GF-D8 (cell line): ENCODE measurements at places on chromosomes 12 and 14.

DNA sequence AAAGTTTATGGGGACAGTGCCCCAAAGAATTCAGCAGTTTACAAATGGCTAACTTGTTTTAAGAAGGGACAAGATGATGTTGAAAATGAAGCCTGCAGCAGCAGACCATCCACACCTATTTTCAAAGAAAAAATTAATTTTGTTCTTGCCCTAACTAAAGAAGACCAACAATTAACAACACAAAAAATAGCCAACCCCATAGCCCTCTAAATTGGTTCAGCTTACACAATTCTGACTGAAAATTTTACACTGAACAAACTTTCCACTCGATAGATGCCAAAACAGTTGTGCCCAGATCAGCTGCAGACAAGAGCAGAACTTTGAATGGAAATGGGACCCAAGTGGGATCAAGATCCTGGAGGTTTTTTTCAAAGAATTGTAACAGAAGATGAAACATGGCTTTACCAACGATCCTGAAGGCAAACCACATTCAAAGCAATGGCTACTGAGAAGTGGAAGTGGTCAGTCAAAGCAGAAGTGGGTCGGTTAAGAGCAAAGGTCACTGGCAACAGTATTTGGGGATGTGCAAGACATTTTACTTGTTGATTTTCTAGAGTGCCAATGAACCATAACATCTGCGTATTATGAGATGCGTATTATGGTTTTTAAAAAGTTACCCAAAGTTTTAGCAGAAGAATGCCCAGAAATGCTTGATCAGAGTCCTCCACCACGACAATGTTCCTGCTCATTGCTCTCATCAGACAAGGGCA is 30.0 kb downstream of the SLC39A9 start:
- DNase-seq: peak; percentile 40

DNA sequence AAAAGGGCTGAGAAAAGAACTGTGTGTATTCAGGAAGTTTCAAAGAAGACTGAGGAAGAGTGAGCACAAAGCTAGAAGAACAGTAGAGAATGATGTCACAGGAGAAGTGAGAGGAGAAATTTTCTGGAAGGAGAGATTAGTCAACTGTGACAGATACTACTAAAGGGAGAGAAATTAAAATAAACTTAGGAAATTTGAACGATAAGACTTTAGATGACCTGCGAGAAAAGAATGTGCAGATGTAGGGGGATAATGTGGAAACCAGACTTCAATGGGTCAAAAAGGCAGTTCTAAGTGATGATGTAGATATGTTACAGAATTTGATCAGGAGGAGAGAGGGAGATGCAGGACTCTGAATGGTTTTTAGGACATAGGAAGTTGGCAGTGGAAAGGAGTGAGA is 287.4 kb downstream of the SYT1 start:
- no peak for DNase-seq

DNA sequence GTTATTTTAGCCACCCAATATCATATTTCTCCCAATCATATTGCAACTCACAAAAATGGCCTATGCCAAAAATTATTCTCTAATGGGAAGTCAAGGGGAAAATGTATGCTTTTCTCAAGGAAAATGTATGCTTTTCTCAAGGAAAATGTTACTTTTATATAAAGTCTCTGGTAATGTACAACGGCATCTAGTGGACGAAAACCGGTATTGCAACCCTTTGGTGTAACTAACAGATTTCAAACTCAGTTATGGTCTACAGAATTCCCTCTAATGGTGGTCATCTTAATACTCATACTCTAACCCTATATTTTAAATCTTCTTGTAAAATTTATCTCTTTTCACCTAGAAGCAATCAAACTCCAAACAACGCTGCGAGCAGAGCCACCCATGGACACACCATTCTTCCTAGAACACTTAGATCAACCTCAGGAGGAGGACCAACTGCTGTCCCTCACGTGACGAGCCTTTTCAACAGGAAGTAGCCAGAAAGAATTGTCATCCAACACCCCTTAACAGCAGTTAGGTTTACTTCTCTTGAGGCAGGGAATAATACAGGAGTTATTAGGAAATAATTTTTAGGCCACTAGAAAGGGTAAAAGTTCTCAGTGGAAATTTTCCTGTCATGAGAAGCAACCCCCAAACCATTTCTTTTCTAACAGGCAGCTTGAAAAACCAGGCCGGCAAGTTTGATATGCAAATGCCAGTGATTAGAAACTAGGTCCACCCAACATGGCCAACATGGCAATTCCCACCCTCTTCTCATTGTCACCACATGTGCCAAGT is 20.1 kb downstream of the APOBEC1 start:
- no peak for DNase-seq

DNA sequence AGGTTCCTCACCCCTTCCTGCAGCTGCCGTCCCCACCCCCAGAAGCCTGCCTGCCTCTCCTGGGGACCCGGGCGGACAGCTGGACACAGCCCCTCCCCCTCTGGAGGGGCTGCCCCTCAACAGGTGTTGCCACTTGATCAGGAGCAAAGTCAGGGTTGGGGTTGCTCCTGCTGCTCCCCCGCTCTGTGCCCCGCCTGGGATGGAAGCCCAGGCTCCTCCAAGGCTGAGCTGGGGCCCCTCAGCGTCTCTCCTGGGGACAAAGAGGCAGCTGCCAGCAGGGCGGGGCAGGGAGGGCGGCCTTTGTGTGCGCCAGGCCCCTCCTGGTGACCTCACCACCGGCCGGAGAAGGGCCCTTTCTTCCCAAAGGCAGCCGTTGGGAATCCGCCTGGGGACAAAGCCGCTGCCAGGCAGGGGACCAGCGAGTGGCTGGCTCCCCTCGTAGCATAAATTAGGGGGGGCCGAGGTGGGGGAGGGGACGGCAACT is 13.7 kb downstream of the TRMT61A start:
- DNase-seq: no peak

GRCh38 chr12:27906658-27907473 is 65.7 kb downstream of the PTHLH start:
- no peak for DNase-seq

- DNase-seq: no peak
These were observed 229.1 kb upstream of the OR4E1 start for GRCh38 chr14:21902561-21903181.

- DNase-seq: peak; percentile 78
These were observed 1.7 kb downstream of the LMBR1L start for GRCh38 chr12:49108958-49109404.

GRCh38 chr12:92458996-92459395 is 243.8 kb upstream of the PLEKHG7 start:
- DNase-seq: no peak

DNA sequence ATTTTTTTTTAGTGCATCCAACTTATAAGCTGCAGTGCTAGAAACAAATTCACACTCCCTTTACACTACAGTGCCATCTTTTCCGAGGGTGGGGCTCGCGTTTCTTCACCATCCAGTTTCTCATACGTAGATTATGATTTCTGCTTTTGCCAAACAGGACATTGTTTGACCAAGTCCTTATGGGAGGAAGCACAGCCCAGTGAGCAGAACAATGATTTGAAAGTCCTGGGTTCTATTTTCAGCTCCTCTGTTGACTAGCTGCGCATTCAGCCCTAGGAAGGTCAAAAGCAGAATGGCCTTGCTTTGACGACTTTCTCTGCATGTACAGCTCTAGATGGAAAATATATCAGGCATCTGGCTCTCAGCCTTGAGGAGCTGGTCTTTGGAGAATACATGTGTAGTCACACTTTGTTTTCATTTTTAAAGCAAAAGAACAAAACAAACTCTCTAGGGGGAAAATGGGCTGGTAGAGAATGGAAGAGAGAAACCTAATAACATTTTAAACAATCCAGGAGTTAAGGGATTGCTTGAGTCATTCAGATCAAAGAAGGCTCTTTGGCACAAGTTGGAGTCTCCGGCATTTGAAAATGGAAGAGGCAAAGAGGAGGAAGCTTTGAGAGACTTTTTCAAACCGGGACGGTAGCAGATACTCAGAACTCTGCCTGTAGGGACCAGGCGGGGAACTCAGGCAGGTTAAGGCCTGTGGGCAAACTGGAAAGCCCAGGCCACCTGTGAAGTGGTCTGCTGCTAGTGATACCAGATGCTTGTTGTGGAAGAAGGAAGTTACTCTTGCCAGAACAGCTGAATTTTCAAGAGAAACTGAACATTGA is 257.3 kb upstream of the PLEKHG7 start:
- no peak for DNase-seq

DNA sequence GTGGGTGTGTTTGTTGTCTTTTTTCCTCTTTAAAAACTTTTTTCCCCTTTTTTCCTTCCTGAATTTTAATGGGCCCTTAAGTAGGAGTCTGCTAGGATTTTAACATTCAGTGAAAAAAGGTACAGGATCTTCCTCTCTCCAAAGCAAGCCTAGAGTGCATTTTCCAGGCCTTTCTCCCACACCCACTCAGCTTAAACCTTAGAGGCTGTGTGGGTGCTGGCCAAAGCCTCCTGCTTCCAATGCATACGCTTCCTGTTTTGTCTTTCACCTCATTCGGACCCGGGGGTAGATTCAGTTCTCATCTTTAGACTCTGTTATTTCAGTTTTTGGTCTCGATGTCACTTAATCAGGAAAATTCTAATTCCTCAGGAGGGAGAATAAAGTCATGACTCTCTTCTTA is 51.2 kb downstream of the TMEM30B start:
- DNase-seq: no peak

DNA sequence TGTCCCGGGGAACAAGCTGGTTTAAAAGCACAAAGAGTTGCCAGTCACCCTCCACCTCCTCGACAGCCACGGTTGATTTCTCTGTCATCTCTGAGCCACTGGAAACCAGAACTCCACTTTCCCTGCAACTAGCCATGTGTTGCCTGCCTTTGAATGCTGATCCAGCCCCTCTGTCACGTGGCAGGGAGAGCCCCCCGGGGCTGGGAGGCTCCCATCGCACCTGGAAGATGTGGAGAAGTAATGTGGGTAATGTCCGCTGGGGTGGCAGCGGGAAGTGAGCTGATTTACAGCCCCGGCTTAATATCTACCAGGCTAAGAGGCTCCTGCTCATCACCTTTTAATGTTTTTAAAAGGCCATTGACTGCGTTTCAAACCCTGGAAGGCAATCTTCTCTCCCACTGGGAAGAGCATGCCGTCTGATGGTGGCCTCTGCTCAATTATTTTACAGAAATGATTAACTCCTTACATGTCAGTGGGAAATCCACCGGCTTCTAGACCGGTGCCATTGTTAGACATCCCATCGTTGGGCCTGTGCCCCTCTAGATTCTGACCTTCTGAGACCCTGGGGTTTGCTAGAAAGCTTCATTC is 7.4 kb downstream of the PRIMA1 start:
- DNase-seq: no peak

GRCh38 chr14:91059576-91060350 is 678 bp downstream of the RPS6KA5 start:
- no peak for DNase-seq

- DNase-seq: no peak
These were observed 6.4 kb upstream of the CFAP251 start for GRCh38 chr12:121911824-121912585.

- DNase-seq: peak; percentile 23
These were observed 23.6 kb downstream of the HSP90AA1 start for GRCh38 chr14:102063109-102063807.

DNA sequence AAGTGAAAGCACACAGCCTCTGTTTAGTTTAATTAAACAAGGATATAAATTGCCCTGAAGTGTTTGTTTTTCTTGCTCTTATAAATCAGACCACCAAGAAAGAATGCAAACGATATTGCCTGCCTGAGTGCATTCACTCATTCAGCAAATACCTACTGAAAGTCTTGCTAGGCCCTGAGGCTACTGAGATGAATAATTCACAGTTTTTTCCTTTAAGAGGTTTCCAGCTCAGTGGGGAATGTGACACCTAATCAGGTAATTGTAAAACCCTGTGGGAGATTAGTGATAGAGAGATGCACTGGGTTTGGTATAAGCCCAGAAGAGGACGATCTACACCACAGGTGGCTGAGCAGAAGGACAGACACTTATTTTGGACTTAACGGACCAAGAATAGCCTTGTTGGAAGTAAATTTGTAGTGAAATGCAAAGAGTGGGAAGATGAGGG is 151.4 kb downstream of the SLC35F4 start:
- no peak for DNase-seq

- DNase-seq: no peak
These were observed 222.2 kb upstream of the TMEM260 start for GRCh38 chr14:56357428-56357827.

- no peak for DNase-seq
These were observed 28.3 kb upstream of the FZD10 start for GRCh38 chr12:130133851-130134562.

DNA sequence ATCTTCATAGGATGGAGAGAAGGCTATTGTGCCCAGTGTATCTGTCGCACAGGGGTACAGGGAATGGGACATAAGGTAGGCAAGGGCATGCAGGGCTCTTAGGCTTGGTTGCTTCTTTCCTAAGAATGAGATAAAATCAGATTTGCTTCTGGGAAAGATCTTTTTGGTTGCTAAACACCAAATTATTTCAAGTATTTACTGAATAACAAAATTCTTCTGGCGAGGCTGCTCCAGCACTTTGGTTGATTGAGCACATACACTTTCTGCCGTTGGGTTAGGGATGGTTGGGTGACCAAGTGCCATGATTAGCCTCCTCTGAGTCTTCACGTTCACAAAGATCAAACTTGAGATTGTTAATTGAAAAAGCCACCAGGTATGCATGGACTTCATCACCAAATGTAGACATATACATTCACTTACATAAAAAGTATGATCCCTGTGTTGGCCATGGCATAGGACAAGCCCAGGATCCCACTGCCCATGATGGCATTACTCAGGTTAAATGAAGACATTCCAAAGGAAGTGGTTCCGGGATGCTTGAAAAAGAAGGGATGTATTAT is 38.2 kb downstream of the SLC38A4 start:
- no peak for DNase-seq

GRCh38 chr12:67697967-67698366 is 49.4 kb downstream of the DYRK2 start:
- DNase-seq: no peak

- DNase-seq: no peak
These were observed 2.1 kb downstream of the RNF10 start for GRCh38 chr12:120536064-120536791.

DNA sequence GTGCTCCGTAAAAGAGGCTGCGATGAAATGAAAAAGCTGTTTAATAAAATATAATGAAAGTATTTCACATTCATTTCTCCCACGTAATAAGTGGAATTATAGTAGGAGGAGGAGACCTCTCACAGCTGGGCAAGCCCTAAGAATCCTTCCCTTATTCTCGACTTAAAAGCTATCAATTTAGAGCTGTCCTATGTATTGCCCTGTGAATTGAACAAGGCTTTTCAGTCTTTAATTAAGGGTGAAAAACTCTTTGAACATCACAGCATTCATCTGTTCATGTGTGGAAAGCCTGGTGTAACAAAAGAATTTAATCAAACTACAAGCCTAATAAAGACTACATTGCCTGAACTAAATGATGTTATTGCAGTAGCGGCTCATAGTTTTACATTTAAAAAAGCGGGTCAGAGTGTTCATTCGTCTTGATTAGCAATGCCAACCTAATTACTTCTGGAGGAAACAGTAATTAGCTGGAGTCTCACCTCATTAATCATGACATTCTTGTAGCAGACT is 142.0 kb downstream of the ETNK1 start:
- no peak for DNase-seq

GRCh38 chr14:22986508-22987054 is 4.2 kb upstream of the AJUBA start:
- peak; percentile 28 for DNase-seq
